ENCODE measurements at places on chromosomes 4 and X.
A peak's percentile ranks its signal among the peaks of the same experiment; 100 is the strongest.

DNA sequence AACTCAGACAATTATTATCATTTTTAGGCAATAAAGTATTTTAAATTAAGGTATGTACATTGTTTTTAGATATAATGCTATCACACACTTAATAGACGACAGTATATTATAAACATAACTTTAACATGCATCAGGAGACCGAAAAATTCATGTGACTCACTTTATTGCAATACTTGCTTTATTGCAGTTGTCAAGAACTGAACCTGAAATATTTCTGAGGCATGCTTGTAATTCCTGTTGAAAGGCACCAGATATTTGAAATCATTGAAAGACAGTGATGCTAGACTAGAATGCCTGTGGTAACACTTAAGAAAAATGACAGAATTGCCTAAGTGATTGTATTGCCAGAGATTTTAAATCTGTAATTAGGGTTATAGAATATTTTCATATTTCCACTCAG, 175.6 kb upstream of the MAGEB2 start:
- no peak for DNase-seq

- DNase-seq = no peak
Observed at GRCh38 chr4:169582706-169583105, 29.7 kb downstream of the NEK1 start.

DNA sequence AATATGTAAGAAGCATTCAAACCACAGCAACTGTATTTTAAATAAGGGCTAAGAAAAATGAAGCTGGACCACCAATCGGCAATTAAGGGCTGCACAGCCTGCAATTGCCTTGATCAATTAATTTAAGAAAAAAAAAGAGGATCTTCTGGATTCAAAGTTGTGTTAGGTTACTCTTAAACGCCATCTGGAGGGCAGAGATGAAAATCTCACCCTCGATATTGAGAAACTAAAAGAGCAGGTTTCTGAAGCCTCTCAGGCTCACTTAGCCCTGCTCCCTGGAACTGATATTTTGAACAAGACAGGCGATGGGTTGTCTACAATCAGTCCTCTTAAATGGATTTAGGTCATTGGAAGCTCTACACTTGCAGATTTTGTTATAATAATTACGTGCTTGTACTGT, 579.4 kb downstream of the GRXCR1 start:
- no peak for DNase-seq

DNA sequence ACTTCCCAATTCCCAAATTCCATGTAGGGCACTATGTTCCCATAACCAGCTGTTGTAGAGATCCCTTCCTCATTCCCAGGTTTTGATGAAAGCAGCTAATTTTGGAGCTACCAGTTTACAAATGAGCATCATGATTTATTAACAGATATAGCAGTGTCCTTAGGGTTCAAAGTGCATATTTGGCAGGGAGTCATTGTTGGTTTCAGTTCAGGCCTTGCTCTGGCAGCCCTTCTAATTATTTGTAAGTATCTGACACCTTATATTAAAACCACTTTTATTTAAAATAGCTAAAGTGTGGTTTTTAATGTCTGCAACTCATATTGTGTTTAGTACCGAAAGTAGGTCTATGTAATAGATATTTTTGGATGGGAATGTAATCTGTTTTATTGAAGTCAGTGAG, 518.5 kb downstream of the TLL1 start:
- no peak for DNase-seq

- no peak for DNase-seq
Observed at GRCh38 chr4:8549352-8549931, 30.8 kb upstream of the GPR78 start.

DNA sequence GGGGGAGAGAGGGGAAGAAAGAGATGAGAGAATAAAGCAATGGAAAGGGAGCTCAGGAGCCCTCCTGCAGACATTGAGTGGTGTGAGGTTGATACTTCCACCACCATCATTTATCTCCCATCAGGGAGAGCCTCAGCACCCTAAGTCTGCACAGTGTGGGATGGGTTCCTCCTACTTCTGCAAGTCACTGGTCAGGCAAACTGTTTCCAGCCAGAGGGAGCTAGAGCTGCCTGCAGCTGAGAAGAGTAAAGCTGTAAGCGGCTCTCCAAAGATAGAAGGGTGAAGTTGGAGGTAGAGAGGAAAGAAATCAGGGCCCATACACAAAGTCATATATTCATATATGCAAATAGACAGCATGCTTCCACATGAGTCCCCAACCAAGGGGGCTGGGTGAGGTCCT, 21.9 kb upstream of the ZNF81 start:
- DNase-seq = peak; percentile 30

- no peak for DNase-seq
Observed at GRCh38 chr4:37758226-37758625, 68.3 kb upstream of the PGM2 start.

GRCh38 chrX:6026980-6027379, 201.7 kb downstream of the NLGN4X start:
- no peak for DNase-seq

GRCh38 chrX:101362757-101363156, 14.2 kb upstream of the TIMM8A start:
- no peak for DNase-seq

- DNase-seq = no peak
Observed at GRCh38 chrX:7759830-7760229, 83.1 kb upstream of the VCX start.

DNA sequence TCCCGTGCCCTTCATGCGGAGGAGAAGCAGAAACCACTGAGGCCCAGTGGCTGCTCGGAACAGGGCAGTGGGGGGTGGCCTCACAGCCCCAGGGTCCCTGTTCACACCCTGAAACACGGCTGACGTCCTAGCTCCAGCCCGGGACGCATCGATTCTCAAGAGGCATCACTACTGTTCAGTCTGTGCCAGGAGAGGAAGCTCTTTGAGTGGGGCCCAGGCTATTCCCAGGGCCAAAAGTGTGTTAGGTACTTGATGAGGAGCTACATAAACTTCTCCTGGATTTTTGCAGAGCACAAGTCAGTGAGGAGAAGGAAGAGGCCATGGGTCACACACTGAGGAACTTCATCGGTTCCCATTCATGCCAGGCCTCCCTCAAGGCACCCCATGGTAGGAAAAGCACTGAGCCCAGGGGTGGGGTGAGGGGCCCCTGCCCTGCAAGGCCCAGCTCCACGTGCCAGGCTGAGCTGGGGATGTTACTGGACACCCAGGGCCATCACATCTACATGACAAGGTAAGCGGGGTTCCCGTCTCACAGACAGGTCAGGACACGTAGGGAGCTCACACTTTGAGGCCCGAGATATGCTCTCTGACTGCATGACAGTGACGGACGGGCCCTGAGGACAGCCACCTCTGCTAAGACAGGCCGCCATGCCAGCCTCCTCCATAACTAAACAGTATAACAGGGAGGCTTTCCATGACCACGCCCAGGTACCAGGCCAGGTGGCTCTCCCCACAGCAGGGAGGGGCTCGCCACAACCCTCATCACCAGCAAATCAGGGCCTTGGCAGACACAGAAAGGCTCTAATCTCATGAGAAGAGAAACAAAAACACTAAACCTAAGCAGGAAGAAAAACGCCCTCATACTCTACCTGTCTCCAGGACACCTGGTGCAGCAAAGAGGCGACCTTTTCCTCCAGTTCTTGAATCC, 12.4 kb downstream of the TNIP2 start:
- no peak for DNase-seq

DNA sequence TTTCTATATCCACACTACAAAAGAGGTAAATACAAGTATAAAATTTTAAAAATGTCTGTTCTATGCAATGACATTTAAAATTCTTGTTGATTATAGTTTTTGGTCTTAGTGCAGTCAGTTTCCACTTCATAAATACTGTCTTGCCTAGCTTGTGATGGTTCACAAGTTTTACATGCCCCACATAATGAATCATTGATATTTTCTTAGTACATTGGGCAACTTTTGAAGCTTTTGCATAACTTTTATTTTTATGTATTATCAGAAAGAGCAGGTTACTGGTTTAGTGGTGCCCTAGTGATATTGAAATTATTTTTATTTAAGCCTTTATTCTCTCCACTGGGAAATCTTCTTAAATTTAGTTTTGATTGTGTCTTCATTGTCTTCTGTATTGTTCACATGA, 388.0 kb downstream of the CCSER1 start:
- DNase-seq = no peak

GRCh38 chrX:83511208-83511607, 3.1 kb downstream of the POU3F4 start:
- no peak for DNase-seq

GRCh38 chr4:119057417-119057816, 78.2 kb upstream of the MYOZ2 start:
- no peak for DNase-seq

- DNase-seq = no peak
Observed at GRCh38 chr4:71380788-71381187, 42.0 kb downstream of the SLC4A4 start.

- DNase-seq = no peak
Observed at GRCh38 chrX:73913580-73913979, 350.6 kb downstream of the CHIC1 start.

GRCh38 chrX:131830400-131831184, 192.5 kb upstream of the STK26 start:
- peak; percentile 73 for DNase-seq

DNA sequence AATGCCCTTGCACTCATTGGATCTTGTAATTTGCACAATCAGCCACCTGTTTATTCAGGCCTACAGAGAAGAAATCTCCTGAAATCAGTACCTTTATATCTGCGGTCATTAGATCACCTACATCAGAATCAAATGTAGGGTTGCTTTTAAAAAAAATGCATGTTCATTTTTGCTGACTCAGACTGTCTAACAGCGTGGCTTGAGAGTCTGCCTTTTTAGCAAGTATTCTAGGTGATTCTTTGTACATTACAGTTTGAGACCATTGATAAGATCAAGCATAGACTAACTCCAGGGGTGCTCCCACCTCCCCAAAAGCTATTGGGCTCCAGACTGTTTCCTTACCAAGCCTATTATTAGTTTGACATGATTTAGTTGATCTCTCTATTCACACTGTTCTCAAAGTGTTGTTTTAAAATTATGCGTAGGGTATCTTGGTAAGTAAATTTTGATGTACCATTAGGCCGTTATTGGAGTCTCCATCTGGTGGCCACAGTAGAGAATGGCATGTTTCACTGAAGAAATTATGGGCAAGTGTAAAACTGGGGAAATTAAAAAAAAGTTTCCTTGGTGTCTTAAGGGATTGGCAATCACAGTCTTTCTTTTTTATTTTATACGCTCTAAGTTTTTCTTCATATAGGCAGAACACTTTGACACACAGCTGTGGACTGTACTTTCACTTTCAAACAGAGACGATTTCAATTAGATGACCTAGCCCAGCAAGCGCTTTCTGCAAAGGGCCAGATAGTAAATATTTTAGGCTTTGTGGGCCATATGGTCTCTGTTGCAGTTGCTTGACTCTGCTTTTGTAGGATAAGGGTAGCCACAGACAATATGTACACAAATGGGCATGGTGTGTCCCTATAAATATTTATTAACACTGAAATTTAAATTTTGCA, 33.7 kb upstream of the MSL3 start:
- no peak for DNase-seq

DNA sequence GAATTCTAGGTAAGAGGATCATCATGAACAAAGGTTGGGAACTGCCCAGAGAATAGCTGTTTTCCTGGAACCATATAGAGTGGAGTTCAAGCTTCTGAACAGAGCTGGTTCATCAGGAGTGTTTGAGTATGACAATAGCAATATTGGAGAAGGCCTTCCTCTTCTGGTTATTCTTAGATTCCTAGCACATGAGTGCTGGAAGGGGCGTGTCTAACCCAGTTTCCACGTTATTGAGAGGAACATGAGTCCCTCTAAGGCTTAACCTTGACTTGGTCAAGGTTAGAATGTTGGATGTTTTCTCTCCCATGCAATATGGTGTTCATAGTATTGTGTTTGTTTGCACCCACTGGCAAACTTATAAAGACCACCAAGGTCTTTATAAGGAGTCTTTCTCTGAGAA, 101.3 kb downstream of the TSPAN7 start:
- DNase-seq = no peak
